ENCODE measurements at places on chromosomes 11 and 22. TPM values are rescaled to one million over a fixed set of nuclear protein-coding genes. Genes with fewer than 3 reads are reported as not detected.

DNA sequence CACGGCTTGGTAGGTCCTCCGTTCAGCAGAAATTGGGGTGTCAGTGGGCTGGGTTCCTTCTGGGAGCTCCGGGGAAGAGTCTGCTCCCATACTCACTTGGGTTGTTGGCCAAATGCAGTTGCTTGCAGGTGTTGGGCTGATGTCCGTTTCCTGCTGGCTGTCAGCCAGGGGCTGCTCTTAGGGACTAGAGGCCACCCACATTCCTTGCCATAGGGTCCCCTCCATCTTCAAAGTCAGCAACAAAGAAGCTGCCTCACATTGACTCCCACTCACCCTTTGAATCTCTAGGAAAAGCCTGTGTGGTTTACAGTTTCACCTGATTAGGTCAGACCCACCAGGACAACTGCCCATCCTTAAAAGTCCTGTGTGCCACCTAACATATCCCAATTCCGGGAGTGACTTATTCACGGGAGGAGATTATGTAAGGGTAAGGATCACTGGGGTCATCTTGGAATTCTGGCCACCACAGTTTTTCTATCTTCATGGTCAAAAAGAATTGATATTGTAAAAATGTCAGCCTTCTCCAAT lies 43.0 kb downstream of the TPCN2 start:
- no peak for DNase-seq

GRCh38 chr11:117290809-117291396 lies at the start of gene BACE1-AS:
Gene BACE1-AS (plus strand): TSS chr11:117291346.
- no peak for DNase-seq

- no peak for DNase-seq
These were observed 12.8 kb downstream of the RAB3IL1 start for GRCh38 chr11:61904539-61905048.

GRCh38 chr11:119474682-119475596 lies 52.0 kb upstream of the THY1 start:
- peak; percentile 36 for DNase-seq

DNA sequence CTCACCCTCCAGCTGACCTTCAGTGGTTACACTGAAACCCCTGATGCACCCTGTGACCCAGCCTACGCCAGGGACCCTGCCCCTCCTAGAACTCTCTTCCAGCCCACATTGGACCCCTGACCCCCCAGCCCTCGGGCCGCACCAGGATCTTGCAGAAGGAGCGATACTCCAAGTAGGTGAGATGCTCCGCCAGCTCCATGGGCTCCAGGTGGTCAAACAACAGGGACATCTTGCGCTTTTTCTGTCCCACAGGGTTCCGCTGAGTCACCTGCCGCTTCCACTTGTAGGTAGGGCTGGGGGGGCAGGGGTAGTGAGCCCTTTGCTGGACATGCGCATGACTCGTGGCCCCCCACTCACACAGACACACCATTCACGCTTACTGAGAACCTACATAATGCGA lies 4.1 kb downstream of the RASGRP2 start:
- DNase-seq = no peak

DNA sequence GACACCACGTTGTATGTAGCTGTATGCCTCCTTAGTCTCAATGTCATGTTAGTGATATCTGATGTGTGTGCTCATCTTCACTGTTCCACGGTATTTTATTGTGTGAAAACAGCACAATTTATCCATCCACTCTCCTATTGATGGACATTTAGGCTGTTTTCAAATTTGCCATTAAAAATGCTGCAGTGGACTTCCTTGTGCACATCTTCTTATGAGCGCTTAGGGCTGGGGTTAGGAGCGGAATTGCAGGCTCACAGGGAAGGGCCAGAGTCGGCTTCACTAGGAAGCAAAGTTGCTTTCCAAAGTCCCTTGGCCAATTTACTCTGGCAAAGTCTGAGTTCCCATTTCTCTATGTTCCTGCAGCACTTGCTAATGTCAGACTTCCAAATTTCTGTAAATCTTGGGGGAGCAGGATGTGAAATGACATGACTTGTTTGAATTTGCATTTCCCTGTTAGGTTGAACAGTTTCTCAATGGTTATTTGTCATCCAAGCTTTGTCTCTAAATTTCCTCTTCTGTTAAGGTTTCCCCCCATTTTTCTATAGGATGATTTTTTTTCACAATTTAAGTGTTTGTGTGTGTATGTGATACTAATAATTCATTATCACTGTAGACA lies 75.4 kb downstream of the MYEOV start:
- DNase-seq = no peak

- DNase-seq = no peak
These were observed 137.6 kb downstream of the TEAD1 start for GRCh38 chr11:12811861-12812260.

GRCh38 chr11:13318498-13319295 lies 41.1 kb downstream of the BMAL1 start:
- no peak for DNase-seq

The JHY gene
- total RNA-seq = 3.2 TPM

The CCDC87 gene
- 0.60 TPM for total RNA-seq

The SCUBE2 gene
- 3.4 TPM for total RNA-seq

The ZP1 gene
- total RNA-seq = not detected

The BTG4 gene
- not detected for total RNA-seq

The VSIG10L2 gene
- 0.08 TPM for total RNA-seq

The OR8B12 gene
- not detected for total RNA-seq

The TEX12 gene
- 0.23 TPM for total RNA-seq

The FUT4 gene
- total RNA-seq = 4.1 TPM

All from ovary (tissue), 10 donors.